ENCODE measurements at places on chromosomes 7 and 10. TPM values are rescaled to one million over a fixed set of nuclear protein-coding genes. Genes with fewer than 3 reads are reported as not detected.

The MMRN2 gene
- total RNA-seq: 6.2 TPM

The GLI3 gene
- total RNA-seq: 4.1 TPM

The FXYD4 gene
- not detected for total RNA-seq

The NDUFA5 gene
- 30.4 TPM for total RNA-seq

The CLDN3 gene
- not detected for total RNA-seq

The HMX3 gene
- not detected for total RNA-seq

The PAX4 gene
- not detected for total RNA-seq

The MSRB2 gene
- 12.7 TPM for total RNA-seq

The MGAM2 gene
- total RNA-seq: not detected

The PLPP4 gene
- total RNA-seq: 4.3 TPM

The FFAR4 gene
- not detected for total RNA-seq

The SCRN1 gene
- 146 TPM for total RNA-seq

The NRAP gene
- under 0.01 TPM for total RNA-seq

The GNGT1 gene
- not detected for total RNA-seq

The ACTR1A gene
- total RNA-seq: 167 TPM

The TTYH3 gene
- 37.3 TPM for total RNA-seq

The NEUROG3 gene
- total RNA-seq: not detected

The KAZALD1 gene
- 26.8 TPM for total RNA-seq

The LIPJ gene
- not detected for total RNA-seq

The INSYN2A gene
- 0.13 TPM for total RNA-seq

The SPDYE16 gene
- not detected for total RNA-seq

The BLOC1S2 gene
- 40.3 TPM for total RNA-seq

The CALHM3 gene
- total RNA-seq: not detected

The FKBP14 gene
- total RNA-seq: 45.0 TPM

The AFAP1L2 gene
- total RNA-seq: 1.2 TPM

The GHRHR gene
- not detected for total RNA-seq

The GFRA1 gene
- 0.39 TPM for total RNA-seq

The DOCK1 gene
- 68.6 TPM for total RNA-seq

The PNLIPRP2 gene
- not detected for total RNA-seq

The RAB19 gene
- not detected for total RNA-seq

The COMMD3 gene
- 27.1 TPM for total RNA-seq

The ARHGEF5 gene
- 2.0 TPM for total RNA-seq

The LRRC61 gene
- total RNA-seq: 0.36 TPM

The MTPN gene
- 210 TPM for total RNA-seq

The AGR2 gene
- total RNA-seq: not detected

The HGF gene
- 51.1 TPM for total RNA-seq

The SOSTDC1 gene
- not detected for total RNA-seq

The OR2F1 gene
- not detected for total RNA-seq

The EEPD1 gene
- total RNA-seq: 3.8 TPM

The AS3MT gene
- 5.0 TPM for total RNA-seq

The GIMAP1 gene
- total RNA-seq: 0.03 TPM

The TUBAL3 gene
- total RNA-seq: not detected

The SFRP5 gene
- not detected for total RNA-seq

The LIPN gene
- total RNA-seq: not detected

The HPSE2 gene
- total RNA-seq: not detected

The PPP1R3A gene
- total RNA-seq: not detected

All from smooth muscle cell of the pulmonary artery (primary cell).